ENCODE measurements at places on chromosomes 6 and 20.

GRCh38 chr6:80647156-80647555 lies 540.7 kb downstream of the BCKDHB start:
- H3K27me3 ChIP-seq: peaks cover 3% of the 10 kb centered on the region
- H3K27ac ChIP-seq: no peak overlapping the region
- no peaks in the 10 kb centered on the region for H3K4me1 ChIP-seq
- no peaks in the 10 kb centered on the region for H3K36me3 ChIP-seq
- H3K4me3 ChIP-seq: no peak overlapping the region
- DNase-seq: no peak

GRCh38 chr20:64114356-64114971 lies 7.1 kb upstream of the NPBWR2 start:
- no peak overlapping the region for H3K27ac ChIP-seq
- no peaks in the 10 kb centered on the region for H3K4me1 ChIP-seq
- no peak overlapping the region for H3K4me3 ChIP-seq
- H3K36me3 ChIP-seq: no peaks in the 10 kb centered on the region
- H3K27me3 ChIP-seq: no peaks in the 10 kb centered on the region
- no peak for DNase-seq

DNA sequence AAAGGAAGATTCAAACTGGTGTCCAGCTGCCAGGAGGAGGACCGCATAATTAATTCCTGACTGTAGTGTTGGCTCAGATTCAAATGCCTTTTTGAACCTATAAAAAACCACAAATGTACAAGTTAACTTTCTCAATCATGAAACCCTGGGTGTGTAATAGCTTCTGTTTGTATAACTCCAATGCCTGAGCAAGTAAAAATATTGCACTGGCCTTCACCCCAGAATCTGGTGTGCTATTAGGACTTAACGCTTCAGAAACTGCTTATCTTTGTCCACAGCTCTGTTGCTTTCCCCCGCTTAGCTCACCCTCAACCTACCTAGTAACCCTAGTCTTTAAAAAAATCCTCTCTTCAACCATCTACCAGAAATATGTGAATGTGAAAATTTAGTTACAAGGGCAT lies 119.1 kb upstream of the MAP7 start:
- H3K4me3 ChIP-seq: no peak overlapping the region
- no peaks in the 10 kb centered on the region for H3K4me1 ChIP-seq
- H3K27me3 ChIP-seq: no peaks in the 10 kb centered on the region
- H3K27ac ChIP-seq: no peak overlapping the region
- DNase-seq: no peak

- peak overlapping the region; percentile 97 for H3K27ac ChIP-seq
- peaks cover 19% of the 10 kb centered on the region for H3K36me3 ChIP-seq
- no peak for DNase-seq
- H3K4me1 ChIP-seq: peaks cover 37% of the 10 kb centered on the region
- no peaks in the 10 kb centered on the region for H3K27me3 ChIP-seq
Measured at GRCh38 chr20:47358672-47359529, 2.4 kb upstream of the ZMYND8 start.

- no peak for DNase-seq
- H3K36me3 ChIP-seq: peaks cover 88% of the 10 kb centered on the region
- peak overlapping the region; percentile 100 for H3K27ac ChIP-seq
- peaks cover 25% of the 10 kb centered on the region for H3K27me3 ChIP-seq
- peak overlapping the region; percentile 97 for H3K4me3 ChIP-seq
Measured at GRCh38 chr6:44250718-44251123, 3.8 kb downstream of the HSP90AB1 start.

- H3K4me1 ChIP-seq: peaks cover 68% of the 10 kb centered on the region
- DNase-seq: no peak
- H3K27me3 ChIP-seq: no peaks in the 10 kb centered on the region
- peaks cover 19% of the 10 kb centered on the region for H3K36me3 ChIP-seq
- peak overlapping the region; percentile 97 for H3K27ac ChIP-seq
Measured at GRCh38 chr6:149492798-149493343, 8.1 kb upstream of the ZC3H12D start.

DNA sequence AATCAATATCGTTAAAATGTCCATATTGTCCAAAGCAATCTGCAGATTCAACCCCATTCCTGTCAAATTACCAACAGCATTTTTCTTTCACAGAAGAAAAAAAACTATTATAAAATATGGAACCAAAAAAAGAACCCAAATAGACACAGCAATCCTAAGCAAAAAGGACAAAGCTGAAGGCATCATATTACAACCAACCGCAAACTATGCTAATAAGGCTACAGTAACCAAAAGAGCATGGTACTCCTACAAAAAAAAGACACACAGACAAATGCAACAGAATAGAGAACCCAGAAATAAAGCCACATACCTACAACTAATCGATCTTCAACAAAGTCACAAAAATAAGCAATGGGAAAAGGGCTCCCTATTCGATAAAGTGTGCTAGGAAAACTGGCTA lies 49.2 kb downstream of the RNGTT start:
- H3K4me1 ChIP-seq: peaks cover 53% of the 10 kb centered on the region
- H3K27ac ChIP-seq: no peak overlapping the region
- no peaks in the 10 kb centered on the region for H3K27me3 ChIP-seq
- no peak for DNase-seq
- no peak overlapping the region for H3K4me3 ChIP-seq

DNA sequence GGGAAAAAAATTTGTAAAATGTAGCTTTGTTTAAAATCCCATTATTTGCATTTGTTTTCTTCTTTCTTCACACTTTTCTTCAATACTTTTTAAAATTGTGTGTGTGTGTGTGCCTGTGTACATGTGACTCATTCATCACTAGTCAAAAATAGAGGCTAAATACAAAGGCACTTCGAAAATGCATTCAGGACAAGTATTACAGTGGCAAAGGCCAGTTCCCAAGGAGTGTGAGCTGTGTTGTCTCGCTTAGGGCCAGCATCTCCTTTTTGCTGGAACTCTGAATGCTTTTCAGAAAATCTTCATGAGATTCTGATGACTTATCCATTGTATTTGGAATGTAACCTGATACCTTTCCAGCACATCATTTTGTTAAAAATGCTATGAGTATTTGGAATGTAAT lies 288.5 kb upstream of the CNR1 start:
- DNase-seq: no peak
- no peaks in the 10 kb centered on the region for H3K36me3 ChIP-seq
- H3K27ac ChIP-seq: no peak overlapping the region
- H3K27me3 ChIP-seq: peaks cover 17% of the 10 kb centered on the region
- H3K4me3 ChIP-seq: no peak overlapping the region
- no peaks in the 10 kb centered on the region for H3K4me1 ChIP-seq

GRCh38 chr6:163414946-163415619 lies 565 bp downstream of the QKI start:
- peaks cover 8% of the 10 kb centered on the region for H3K36me3 ChIP-seq
- peak overlapping the region; percentile 78 for H3K4me3 ChIP-seq
- DNase-seq: no peak
- H3K27ac ChIP-seq: peak overlapping the region; percentile 82
- H3K27me3 ChIP-seq: no peaks in the 10 kb centered on the region

DNA sequence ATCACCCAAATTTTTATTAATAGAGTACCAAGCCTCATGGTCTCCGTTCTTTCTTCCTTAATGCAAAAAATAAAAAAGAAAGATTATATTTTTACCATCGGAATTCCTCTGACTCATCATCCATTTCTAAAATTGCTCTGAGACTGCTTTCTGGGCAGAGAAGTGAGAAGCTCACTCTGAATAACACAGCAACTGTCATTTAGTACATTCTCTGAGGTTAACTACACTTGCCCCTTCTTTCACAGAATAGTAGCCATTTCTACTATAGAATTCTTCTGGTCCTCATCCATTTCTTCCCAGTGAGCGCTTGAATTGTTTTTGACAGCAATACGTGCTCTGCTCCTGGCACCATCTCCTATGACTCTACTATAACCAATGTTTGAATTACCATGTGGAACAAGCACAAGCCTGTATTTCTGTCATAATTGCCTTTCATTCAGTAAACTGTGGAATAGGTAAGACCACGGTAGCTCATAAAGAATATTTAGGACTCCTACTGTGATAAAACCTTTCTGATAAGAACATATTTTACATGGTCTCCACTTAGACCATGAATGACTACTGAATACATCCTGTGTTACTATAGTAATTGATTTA lies 435.5 kb upstream of the NRSN1 start:
- H3K4me1 ChIP-seq: no peaks in the 10 kb centered on the region
- H3K27me3 ChIP-seq: no peaks in the 10 kb centered on the region
- no peaks in the 10 kb centered on the region for H3K36me3 ChIP-seq

- H3K4me3 ChIP-seq: no peak overlapping the region
- H3K27me3 ChIP-seq: no peaks in the 10 kb centered on the region
- DNase-seq: no peak
- H3K36me3 ChIP-seq: peaks cover 45% of the 10 kb centered on the region
Measured at GRCh38 chr6:88730611-88731011, 232.8 kb downstream of the RNGTT start.

DNA sequence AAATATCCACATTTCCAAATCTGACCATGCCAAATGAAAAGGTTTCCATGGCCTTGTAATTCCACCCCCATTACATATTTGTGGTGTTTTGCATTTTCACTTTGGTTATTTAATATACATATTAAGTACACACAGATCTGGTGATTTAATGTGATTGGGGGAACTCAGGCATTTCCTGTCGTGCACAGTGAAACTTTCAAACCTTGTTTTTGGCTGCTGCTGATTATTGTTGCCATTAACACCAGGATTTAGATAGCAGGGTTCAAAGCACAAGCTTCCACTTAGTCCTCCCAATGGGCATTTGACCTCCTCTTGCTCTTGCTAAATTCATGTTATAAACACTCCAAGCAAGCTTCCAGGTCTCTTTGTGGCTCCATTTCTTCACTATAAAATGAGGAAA lies 166.5 kb downstream of the SOBP start:
- no peak for DNase-seq
- peaks cover 39% of the 10 kb centered on the region for H3K4me1 ChIP-seq
- H3K36me3 ChIP-seq: no peaks in the 10 kb centered on the region
- no peaks in the 10 kb centered on the region for H3K27me3 ChIP-seq
- no peak overlapping the region for H3K4me3 ChIP-seq

GRCh38 chr6:144993870-144994269 lies 708.7 kb downstream of the UTRN start:
- H3K27ac ChIP-seq: no peak overlapping the region
- DNase-seq: no peak
- H3K27me3 ChIP-seq: peaks cover 31% of the 10 kb centered on the region
- no peaks in the 10 kb centered on the region for H3K4me1 ChIP-seq
- H3K36me3 ChIP-seq: no peaks in the 10 kb centered on the region
- H3K4me3 ChIP-seq: no peak overlapping the region

GRCh38 chr6:16700202-16700915 lies 60.9 kb downstream of the ATXN1 start:
- H3K27me3 ChIP-seq: no peaks in the 10 kb centered on the region
- H3K4me1 ChIP-seq: peaks cover 63% of the 10 kb centered on the region
- H3K4me3 ChIP-seq: peak overlapping the region; percentile 80
- DNase-seq: peak; percentile 61
- peaks cover 22% of the 10 kb centered on the region for H3K36me3 ChIP-seq

GRCh38 chr6:11824986-11825385 lies 46.4 kb upstream of the ADTRP start:
- H3K4me1 ChIP-seq: peaks cover 16% of the 10 kb centered on the region
- H3K27me3 ChIP-seq: no peaks in the 10 kb centered on the region
- no peaks in the 10 kb centered on the region for H3K36me3 ChIP-seq

- no peak overlapping the region for H3K27ac ChIP-seq
- no peaks in the 10 kb centered on the region for H3K36me3 ChIP-seq
- no peaks in the 10 kb centered on the region for H3K4me1 ChIP-seq
- peaks cover 13% of the 10 kb centered on the region for H3K27me3 ChIP-seq
Measured at GRCh38 chr6:88295663-88296062, 129.5 kb upstream of the CNR1 start.

DNA sequence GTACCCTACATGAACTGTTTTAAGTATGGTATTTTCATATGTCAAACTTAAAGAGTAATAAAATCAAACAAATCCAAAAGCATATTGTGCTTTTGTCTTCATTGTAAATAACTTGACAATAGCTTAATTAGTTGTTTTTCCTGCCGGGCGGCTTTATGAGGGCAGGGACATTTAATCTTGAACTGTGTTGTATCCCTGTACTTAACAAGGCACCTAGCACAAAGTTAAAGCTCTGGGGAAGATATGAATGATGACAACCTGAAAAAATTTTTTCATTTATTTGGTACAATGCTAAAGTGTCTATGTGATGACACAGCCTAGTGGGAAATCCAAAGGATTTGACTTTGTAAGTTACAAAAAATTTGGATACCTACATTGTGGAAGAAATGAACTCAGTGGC lies 502 bp upstream of the HACE1 start:
- no peak for DNase-seq
- peaks cover 24% of the 10 kb centered on the region for H3K27me3 ChIP-seq
- H3K36me3 ChIP-seq: peaks cover 2% of the 10 kb centered on the region
- peaks cover 22% of the 10 kb centered on the region for H3K4me1 ChIP-seq
- peak overlapping the region; percentile 34 for H3K27ac ChIP-seq

- peaks cover 52% of the 10 kb centered on the region for H3K4me1 ChIP-seq
- H3K36me3 ChIP-seq: peaks cover 28% of the 10 kb centered on the region
- H3K4me3 ChIP-seq: peak overlapping the region; percentile 92
- peak overlapping the region; percentile 87 for H3K27ac ChIP-seq
Measured at GRCh38 chr6:119348096-119348747, 1.3 kb downstream of the MAN1A1 start.

- no peak overlapping the region for H3K27ac ChIP-seq
- no peak overlapping the region for H3K4me3 ChIP-seq
- no peaks in the 10 kb centered on the region for H3K27me3 ChIP-seq
- H3K4me1 ChIP-seq: peaks cover 40% of the 10 kb centered on the region
- no peak for DNase-seq
- H3K36me3 ChIP-seq: peaks cover 43% of the 10 kb centered on the region
Measured at GRCh38 chr20:37294262-37294981, 5.0 kb downstream of the MANBAL start.

DNA sequence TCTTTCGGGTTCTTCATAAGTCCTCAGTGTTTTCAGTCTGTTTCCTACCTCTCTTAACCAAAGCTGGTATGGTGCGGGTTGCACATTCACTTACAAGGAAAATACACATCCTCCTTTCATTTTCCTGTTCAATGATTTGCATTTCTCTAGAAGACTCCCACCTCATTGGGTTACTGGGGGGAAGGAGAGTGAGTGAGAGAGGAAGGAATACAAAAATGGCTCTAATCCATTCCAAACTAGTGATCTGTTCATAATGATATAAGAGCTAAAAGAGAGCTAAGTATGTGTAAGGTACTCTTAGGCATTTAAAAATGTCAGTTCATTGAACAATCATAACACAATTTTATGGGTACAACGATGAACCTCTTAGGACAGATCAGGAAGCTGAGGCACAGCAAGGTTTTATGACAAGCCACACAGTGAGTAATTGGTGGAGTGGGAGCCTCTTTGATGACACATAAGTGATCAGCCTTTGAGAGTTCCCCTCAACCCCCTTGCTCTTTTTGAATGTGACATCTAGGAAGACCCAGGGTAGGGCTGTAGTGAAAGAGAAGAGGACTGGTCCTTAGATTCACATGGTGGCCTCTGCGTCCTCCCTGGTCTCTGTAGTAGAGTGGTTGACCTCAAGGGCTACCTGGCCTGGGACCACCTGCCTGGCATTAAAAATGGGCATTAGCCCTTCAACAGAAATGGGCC lies 328.4 kb upstream of the SOX4 start:
- peaks cover 8% of the 10 kb centered on the region for H3K4me1 ChIP-seq
- no peaks in the 10 kb centered on the region for H3K27me3 ChIP-seq
- no peak for DNase-seq
- no peak overlapping the region for H3K4me3 ChIP-seq

- no peak for DNase-seq
- no peak overlapping the region for H3K27ac ChIP-seq
- no peaks in the 10 kb centered on the region for H3K36me3 ChIP-seq
- H3K4me3 ChIP-seq: no peak overlapping the region
- H3K4me1 ChIP-seq: peaks cover 14% of the 10 kb centered on the region
Measured at GRCh38 chr20:4041748-4042411, 26.5 kb upstream of the RNF24 start.

- no peak overlapping the region for H3K4me3 ChIP-seq
- peaks cover 7% of the 10 kb centered on the region for H3K27me3 ChIP-seq
- no peaks in the 10 kb centered on the region for H3K4me1 ChIP-seq
- H3K36me3 ChIP-seq: no peaks in the 10 kb centered on the region
- DNase-seq: no peak
- no peak overlapping the region for H3K27ac ChIP-seq
Measured at GRCh38 chr6:169177516-169178166, 76.0 kb downstream of the THBS2 start.

All from activated naive CD8-positive, alpha-beta T cell treated with anti-CD3 and anti-CD28 coated beads for 36 hours (primary cell).